Stimulated activated CD8-positive, alpha-beta memory T cell treated with anti-CD3 and anti-CD28 coated beads, Interleukin-2, amount 100 ng/mL, for 1 hour (primary cell): ENCODE measurements at places on chromosomes 3 and 15.

DNA sequence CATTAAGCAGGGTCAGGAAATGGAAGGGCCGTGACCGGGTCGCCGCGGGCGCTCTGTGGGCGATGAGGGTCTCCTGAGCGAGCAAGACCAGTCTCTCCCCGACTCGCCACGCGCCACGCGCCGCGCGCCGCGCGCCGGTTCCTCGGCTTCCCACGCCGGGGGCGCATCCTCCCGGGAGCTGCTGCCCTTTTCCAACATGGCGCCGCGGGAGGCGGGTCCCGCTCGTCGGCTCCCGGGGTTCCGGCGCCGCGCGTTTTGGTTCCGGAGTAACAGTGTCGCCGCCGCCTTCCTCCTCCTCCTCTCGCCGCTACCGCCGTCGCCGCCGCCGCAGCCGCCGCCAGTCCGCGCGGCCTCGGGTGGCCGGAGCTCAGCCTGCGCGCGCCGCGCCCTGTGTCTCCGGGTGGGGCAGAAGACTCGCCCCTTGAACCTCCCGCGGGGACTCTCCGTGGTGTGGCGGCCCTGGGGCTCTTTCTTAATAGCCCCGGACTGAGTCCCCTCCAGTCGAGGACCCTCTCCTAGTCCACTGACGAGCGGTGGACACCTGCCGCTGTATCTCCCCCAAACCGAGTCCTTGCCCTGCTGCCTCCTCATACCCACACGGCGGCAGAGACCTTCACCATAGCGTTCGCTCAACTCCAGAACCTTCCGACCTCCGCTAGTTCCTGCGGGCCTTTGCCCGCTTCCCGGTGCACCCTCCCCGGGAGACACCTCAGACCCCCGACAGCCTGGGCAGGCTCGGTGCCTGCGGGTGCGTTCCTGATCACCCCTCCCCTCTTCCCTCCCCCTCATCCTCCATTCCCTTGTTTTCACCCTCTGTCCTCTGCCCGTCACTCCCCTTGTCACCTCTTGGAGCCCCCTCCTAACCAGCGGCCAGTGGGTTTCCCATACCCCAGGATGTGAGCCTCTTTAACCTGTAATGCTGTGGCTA is at the start of gene MAP2K5:
Gene MAP2K5 (plus strand): TSS at position 284 of the 928 bp plus-strand sequence. CDS start 633 bp downstream, at position 917.
- peak; percentile 58 for DNase-seq

DNA sequence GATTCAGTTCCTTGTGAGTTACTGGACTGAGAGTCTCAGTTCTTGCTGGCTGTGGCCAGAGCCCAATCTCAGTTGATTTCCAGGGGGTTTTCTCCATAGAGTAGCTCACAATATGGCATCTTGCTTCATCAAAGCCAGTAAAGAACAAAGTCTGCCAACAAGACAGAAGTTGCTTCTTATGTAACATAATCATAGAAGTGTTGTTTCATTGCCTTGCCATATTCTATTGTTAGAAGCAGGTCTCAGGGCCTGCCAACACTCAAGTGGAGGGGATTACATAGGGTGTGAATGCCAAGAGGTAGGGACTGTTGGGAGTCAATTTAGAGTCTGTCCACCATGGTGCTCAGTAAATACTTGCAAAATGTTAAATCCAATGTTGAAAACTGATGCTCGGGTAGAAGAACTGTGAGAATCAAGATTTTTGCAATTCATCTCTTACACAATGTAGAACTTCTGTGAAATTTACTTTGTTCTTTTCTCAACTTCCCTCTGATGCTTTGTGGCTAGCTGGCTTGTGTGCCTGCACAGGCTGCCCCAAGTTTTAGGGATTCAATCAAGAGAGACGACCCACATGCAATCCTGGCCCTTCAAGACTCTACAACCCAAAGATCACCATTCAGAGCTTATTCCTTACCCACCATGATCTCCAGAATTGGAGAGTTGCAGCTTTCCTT is 13.3 kb upstream of the PXYLP1 start:
- DNase-seq: no peak

DNA sequence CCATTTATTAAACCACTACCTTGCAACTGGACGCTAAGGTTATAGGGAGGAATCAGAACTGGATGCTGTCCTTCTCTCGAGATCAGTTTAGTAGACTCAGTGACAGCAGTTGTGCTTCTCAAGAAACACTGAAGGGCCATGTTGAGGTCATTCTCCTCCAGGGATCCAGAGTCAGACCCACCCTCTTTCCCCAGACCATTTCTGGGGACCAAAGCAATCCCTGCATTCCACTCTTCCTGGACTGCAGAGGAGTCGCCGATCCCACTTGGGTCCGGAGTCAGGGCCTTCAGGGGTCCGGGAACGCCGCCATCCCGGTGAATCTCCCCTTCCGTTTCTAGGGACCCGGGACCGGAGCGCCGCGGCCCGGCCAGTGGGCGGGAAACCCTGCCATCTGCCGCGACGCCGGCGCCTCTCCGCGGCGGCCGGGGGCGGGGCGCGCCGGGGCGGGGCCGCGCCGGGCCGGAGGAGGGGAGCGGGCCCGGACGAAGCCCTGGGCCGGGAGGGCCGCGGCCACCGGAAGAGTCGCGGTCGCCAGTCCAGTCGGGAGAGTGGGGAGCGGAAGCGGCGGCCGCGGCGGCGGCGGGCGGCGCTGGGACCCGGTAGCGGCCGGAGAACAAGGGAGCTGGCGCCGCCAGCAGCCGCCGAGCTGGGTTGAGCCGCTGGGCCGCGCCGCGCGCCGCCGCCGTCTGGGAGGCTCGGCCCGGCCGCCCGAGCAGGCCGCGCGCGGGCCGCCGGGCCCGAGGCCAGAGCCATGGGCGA is at the start of gene DVL3:
Gene DVL3 (plus strand): TSS at position 493 of the 759 bp plus-strand sequence. CDS start 259 bp downstream, at position 752.
- DNase-seq: no peak

GRCh38 chr3:64940596-64941348 is 253.0 kb upstream of the ADAMTS9 start:
- DNase-seq: no peak

DNA sequence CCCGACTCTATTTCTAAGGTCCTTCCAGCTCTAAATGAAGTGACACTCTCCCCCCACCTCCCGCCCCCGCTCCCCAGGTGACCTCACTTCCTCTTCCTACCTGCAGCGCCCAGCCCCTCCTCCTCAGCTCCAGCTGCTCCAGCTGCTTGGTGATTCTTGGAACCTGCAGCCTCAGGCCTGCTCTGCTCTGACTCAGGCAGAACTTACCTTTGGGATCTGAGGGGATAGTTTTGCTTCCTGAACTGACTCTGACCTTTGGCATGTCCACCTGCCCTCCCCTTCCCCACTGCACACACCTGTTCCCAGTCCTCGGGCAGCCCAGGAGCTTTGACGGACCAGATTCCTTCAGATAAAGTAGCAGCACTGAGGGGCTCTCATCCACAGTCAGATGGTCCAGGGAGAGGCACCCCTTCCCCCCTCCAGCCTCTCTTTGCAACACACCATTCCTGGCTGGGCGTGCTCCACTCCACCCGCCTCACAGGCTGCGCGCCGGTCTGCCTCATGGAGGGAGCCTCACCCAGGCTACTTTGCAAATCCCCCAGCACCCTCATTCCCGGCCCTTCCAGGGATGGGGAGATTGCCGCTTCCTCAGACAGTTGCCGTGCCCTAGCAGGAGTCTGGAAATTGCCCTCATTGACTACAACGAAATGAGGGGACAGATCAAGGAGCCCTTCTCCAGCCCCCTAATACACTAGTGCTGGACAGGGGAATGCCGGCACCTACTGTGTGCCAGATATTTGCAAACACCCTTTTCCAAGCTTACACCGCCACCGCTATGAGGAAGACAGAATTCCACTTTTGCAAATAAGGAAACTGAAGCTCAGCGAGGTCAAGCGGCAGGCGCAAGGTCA is 692 bp upstream of the C15orf39 start:
- DNase-seq: no peak
